ENCODE measurements at places on chromosomes 16 and 17.
A peak's percentile ranks its signal among the peaks of the same experiment; 100 is the strongest.

GRCh38 chr16:52555572-52555971 lies 8.6 kb upstream of the TOX3 start:
- no peak for DNase-seq

GRCh38 chr16:19396555-19397011 lies 21.1 kb upstream of the TMC5 start:
- no peak for DNase-seq

DNA sequence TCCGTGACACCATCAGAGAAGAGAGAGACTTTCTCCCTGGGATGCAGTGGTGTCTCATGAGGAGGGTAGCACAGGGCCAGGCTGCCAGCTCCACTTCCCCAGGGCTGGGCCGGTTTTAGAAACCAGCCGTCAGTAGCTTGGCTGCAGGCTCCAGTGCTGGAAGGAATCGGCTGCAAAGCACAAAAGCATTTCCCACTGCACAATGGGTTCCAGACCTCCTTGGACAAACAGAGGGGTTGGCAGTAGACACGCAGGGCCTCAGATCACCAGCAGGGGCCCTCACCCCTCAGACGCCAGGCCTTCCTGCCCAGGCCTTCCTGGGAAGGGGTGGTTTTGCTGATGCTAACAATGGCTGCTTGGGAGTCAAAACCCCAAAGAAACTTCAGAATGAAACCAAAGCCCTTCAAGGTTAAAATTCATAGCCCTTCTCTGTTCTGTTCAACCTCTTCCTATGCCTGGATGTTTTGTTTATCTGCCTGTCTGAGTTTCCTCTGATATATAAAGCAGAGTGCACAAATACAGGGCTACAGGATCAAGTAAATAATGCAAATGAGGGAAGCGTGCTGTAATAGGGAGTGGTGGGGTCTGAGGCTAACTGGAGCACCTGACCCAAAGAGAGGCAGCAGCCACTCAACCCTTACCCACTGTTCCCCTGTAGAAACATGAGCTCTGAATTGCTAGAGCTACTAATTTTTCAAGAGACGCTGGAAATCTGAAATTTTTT lies 26.2 kb downstream of the TEKT5 start:
- DNase-seq = no peak

GRCh38 chr17:79722787-79723186 lies 8.0 kb upstream of the ENPP7 start:
- DNase-seq = no peak

GRCh38 chr17:50604513-50604912 lies 30.2 kb upstream of the ABCC3 start:
- no peak for DNase-seq

DNA sequence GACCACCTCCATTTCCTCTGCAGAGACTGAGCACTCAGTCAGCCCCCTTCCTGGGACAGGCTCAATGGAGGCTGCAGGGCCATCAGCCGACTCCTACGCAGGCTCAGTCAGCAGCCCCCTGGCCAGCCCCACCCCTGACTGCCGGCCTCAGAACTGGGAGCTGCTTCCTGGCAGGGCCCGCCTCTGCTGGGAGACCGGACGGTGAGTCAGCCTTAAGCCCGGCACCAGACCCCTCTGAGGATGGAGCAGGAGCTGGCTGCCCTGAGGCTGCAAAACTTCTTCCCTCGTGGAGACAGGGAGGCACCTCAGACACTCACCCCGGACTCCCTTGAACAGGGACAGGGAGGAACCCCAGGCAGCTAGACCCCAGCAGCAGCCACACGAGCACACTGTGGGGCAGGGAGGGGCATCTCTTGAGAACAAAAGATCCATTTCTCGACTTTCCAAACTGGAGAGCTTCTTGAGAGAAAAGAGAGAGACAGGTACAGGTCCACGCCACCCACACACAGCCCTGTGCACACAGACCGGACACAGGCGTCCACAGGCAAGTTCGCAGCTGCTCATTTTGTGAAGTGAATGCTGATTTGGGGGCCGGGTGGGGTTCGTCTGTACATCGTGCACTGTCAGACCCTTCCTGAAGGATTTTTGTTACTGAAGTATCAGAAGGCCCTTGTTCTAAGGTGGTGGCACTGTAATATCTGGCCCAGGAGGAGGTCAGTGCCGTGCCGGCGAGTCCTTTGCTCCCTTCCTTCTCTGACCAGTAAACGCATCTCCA lies 1.3 kb upstream of the TUBB3 start:
- DNase-seq = no peak

GRCh38 chr16:7914748-7915147 lies 582.1 kb downstream of the RBFOX1 start:
- no peak for DNase-seq

DNA sequence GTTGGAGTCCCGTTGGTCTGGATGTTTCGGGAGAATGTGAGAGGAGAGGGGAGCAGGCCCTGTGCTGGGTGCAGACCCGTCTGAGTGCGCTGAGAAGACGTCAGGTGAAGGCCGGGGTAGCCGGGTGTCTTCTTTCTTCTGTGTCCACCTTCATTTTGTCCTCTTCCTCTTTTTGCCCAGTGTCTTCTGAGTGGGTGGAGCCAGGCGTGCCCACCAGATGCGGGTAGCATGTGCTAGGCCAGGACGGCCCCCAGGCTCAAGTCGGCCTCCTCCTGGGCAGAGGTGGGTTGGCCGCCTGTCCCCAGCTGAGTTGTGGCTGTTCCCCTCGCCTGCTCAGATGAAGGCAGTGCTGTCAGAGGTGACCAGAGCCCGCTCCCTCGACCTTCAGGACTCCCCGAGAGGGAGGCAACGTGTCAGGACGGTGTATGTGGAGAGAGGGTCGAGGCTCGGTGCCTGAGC lies 3.5 kb downstream of the METRNL start:
- no peak for DNase-seq

GRCh38 chr17:58583486-58583885 lies 69.0 kb upstream of the MTMR4 start:
- no peak for DNase-seq

DNA sequence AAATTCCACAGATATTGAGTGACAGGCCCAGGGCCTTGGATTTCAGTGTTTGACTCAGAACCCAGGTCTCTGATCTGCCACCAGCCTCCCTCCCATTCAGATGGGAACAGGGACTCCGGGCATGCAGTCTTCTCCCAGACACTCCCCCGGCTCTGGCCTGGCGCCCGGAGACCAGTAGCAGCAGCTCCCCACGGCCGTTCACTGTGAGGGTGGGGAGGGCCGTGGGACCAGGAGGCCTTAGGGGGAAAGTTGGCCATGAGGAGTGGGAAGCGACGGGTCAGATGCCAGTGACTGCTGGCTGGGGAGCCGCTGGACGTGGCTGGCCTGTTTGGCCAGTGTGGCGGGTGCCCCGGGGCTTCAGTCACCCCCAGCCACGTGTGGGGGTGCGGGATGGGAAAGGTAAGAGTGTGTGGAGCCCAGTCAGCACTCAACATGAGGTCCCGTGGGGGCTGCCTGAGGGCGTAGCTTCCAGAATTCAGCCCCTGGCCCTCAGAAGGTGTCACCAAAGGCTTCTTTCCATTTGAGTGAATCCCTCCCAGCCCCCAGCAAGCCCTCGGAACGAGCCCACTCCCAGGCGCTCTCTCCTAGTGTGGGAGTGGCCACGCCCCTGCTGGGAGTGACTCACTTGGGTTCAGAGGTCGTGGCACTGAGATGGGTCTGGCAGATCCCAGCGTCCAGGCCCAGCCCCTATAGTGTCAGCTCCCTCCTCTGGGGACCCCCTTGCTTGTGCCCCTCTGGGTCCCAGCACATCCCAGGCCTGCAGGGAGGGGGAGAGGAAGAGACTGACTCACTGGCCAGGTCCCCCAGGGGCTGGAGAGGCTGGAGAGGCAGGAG lies 309.4 kb downstream of the SEC14L1 start:
- no peak for DNase-seq

DNA sequence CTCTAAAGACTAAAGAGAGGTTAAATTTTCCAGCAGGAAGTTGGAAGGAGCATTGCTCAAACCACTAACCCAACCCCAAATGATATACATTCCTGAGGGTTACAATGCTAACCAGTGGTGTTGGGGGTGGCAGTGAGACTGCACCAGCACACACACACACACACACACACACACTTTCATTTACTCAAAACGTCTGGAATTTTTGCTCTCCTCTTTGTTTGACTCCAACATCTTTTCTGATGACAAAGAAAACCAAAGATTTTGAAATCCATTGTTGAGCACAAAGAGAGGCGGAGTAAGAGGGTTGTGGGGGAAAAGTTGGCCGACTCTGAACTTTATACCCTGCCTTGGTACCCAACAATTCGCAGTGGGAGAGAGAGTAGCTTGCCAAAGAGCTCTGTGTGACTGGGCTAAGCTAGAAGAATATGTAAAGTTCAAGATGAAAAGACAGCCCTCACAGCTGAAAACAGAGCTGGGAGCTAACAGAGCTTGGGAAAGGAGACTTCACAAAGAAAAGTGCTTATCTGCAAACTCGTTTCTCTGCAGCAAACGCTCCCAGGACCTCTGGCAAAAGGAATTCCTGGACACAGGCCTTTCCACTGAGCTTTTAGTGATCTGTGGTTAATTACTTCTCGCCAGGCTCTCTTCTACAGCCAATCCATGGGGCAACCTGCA lies 426.0 kb upstream of the CDH11 start:
- no peak for DNase-seq

DNA sequence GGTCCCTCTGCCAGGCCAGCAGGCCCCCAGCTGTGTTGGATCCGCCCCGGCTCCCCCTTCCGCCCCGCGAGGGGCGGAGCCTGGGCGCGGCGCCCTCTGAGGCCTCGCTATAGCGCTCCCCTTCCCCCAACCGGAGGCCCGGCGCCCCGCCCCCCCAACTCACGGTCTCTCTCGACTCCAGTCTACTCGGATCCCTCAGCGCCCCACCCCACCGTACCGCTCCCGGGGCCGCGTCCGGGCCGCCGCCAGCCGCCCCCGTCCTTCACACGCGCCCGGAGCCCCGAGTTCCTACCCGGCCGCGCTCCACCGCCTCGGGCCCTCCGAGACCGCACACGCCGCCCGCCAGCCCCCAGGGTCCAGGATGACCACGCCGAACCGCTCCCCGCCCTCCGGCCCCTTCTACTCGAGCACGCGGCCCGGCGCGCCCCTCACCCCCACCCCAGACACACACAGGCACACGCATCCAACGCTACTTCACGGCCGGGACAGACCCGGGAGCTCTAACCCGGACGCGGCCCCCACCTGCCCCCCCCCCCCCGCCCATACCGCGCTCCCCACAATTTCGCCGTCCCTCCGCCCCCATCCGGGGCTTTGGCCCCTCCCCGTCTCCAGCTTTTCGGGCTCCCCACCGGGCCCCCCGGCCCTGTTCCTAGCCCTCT lies 1.4 kb downstream of the PHF23 start:
- peak; percentile 87 for DNase-seq

DNA sequence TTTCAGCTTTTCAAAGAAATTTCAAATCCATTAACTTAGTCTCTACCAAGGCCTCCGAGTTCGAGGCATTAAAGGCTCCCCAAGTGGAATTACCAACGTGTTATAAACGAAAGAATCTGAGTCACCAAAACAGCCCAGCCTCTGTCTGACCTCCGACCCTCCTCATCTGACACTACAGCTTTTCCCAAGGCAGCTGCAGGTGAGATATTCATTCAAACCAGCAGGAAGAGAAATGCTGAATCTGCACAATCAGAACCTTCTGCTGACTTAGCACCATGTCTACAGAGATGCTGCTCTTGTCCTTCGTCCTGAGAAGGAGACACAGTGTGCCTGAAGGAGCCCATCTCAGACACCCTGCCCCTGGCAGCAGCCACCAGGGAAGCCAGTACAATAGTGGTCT lies 30.5 kb downstream of the GRIN2A start:
- no peak for DNase-seq

GRCh38 chr17:47742319-47743181 lies 9.5 kb downstream of the TBX21 start:
- DNase-seq = no peak

DNA sequence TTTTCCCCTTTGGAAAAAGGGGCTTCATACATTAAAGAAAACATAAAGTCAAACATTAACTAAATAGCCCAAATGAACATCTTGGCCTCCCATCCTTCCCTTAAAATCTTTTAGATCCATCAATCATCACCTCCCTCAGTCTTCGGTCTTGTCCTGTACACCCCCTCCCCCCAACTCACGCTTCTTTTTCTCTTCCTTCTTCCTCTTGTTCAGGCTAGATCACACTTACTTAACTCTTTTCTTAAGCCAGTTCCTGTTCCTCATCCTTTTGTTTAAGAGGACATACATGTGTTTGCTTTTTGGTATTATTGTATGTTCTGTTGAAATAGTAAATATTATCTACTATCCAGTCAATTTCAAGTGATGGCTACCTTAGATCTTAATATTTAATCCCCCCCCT lies 5.5 kb downstream of the MFSD6L start:
- DNase-seq = no peak

GRCh38 chr17:73021771-73022170 lies 70.7 kb downstream of the SLC39A11 start:
- DNase-seq = no peak

DNA sequence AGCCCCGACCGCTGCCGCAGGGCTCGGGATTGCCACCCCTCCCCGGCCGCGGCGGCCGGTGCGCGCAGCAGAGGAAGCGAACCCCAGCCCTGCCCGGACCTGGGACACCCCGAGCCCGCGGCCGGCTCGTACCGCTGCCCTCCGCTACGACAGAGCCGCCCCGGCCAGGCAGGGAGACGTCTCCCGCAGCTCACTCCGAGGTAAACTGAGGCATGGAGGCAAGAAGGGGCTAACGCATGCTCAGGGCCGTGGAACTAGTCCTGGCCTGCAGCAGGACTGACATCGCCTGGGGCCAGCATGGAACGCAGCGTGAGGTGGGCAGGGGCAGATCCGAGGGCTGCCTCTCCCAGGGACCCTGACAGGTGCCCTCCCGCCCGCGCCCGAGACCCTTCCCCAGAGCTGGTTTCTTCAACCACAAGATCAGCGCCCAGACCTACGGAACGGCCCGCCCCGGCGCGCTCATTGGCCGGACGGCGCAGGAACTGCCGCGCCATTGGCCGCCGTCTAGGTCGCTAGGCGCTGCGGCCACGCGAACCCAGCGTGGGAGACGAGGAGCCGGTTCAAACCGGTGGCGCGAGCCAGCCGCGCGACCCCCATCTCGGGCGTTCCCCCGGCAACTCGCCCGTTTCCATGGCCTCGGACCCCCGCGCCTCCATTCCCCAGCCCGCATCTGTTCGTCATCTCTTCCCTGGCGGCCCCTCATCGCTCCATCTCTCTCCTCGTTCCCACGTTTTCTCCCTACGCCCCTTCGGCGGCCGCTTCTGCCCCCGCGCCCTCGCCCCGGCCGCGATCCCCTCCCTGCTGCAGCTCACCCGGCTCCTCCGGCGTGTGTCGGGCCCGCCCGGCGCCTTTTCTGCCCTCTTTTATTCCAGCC lies at the start of gene SLC43A2:
Gene SLC43A2, minus strand, starts transcription at position 853 of the 874 bp plus-strand sequence. CDS start 960 bp downstream, outside the sequence.
- DNase-seq = peak; percentile 60

- DNase-seq = no peak
Measured at GRCh38 chr16:9739301-9739700, 442.9 kb downstream of the GRIN2A start.

- DNase-seq = no peak
Measured at GRCh38 chr16:50318796-50319578, 49.8 kb downstream of the BRD7 start.

GRCh38 chr17:2122641-2123302 lies 67.9 kb downstream of the HIC1 start:
- DNase-seq = no peak

DNA sequence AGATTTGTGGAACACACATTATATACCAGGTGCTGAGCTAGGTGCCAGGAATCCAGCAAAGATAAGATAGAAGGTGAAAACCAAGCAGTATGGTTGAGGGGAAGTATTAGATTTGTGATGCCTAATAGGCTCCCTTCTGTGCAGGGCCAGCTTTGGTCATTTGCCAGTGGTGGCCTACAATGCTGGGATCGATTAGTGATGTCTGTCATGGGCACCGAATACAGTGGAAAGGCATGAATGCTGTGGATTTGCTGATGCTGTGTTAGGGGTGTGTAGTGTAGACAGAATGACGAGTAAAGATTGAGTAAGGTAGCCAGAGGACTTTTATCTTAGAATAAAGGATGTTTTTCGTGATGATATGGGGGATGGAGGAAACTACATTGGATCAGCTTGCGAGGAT lies 48.9 kb downstream of the SNX29 start:
- DNase-seq = no peak
